Lung microvascular endothelial cell (primary cell): ENCODE measurements at places on chromosomes 13 and 19. TPM values are rescaled to one million over a fixed set of nuclear protein-coding genes. Genes with fewer than 3 reads are reported as not detected.

ADGRE1 gene
- not detected in 2 replicates for total RNA-seq

PRSS57 gene
- total RNA-seq = not detected in 2 replicates

CYP2F1 gene
- not detected in 2 replicates for total RNA-seq

GNG7 gene
- 0.87 and 1.2 TPM in 2 replicates for total RNA-seq

KLK12 gene
- total RNA-seq = not detected in 2 replicates

KISS1R gene
- not detected in 2 replicates for total RNA-seq

CBY2 gene
- total RNA-seq = not detected in 2 replicates

JAK3 gene
- total RNA-seq = 0.79 and 2.0 TPM in 2 replicates

KLK4 gene
- total RNA-seq = not detected in 2 replicates

PRX gene
- total RNA-seq = 0.87 and 1.2 TPM in 2 replicates

NANOS2 gene
- not detected in 2 replicates for total RNA-seq
